Endothelial cell of umbilical vein (primary cell): ENCODE measurements at places on chromosomes 3 and 15. TPM values are rescaled to one million over a fixed set of nuclear protein-coding genes. Genes with fewer than 3 reads are reported as not detected.

GOLGA8J gene
- total RNA-seq, result 0.35 TPM in 1 of 2 replicates, not detected in the other

SYNPR gene
- not detected in 2 replicates for total RNA-seq

TTLL13 gene
- not detected in 2 replicates for total RNA-seq

LRRC2 gene
- total RNA-seq, result 0.39 and 0.73 TPM in 2 replicates

KBTBD13 gene
- not detected in 2 replicates for total RNA-seq

TUSC7 gene
- not detected in 2 replicates for total RNA-seq

EPHB3 gene
- total RNA-seq, result not detected in 2 replicates

SSUH2 gene
- 0.44 TPM in 1 of 2 replicates, not detected in the other for total RNA-seq

EPM2AIP1 gene
- 13.9 and 15.1 TPM in 2 replicates for total RNA-seq

LRRC49 gene
- total RNA-seq, result 6.6 and 7.4 TPM in 2 replicates

ZCWPW2 gene
- total RNA-seq, result 0.40 TPM in 1 of 2 replicates, not detected in the other

NPAP1 gene
- total RNA-seq, result not detected in 2 replicates

RHOV gene
- 0.18 and 0.20 TPM in 2 replicates for total RNA-seq

TMOD2 gene
- 2.5 and 2.7 TPM in 2 replicates for total RNA-seq

CHRNA5 gene
- total RNA-seq, result 12.7 and 15.6 TPM in 2 replicates

PP2D1 gene
- not detected in 2 replicates for total RNA-seq

FMN1 gene
- total RNA-seq, result 0.29 and 0.39 TPM in 2 replicates

VGLL3 gene
- 4.2 and 6.0 TPM in 2 replicates for total RNA-seq

CERS3 gene
- total RNA-seq, result not detected in 2 replicates

LRTM1 gene
- not detected in 2 replicates for total RNA-seq

MOBP gene
- total RNA-seq, result 0.44 and 2.0 TPM in 2 replicates

CCDC9B gene
- 46.0 and 47.3 TPM in 2 replicates for total RNA-seq

CYP11A1 gene
- total RNA-seq, result not detected in 2 replicates

SERINC4 gene
- 0.12 TPM in 1 of 2 replicates, not detected in the other for total RNA-seq

GNAT1 gene
- total RNA-seq, result 0.77 and 0.78 TPM in 2 replicates

DAZL gene
- total RNA-seq, result not detected in 2 replicates

FHIT gene
- total RNA-seq, result 2.2 and 3.1 TPM in 2 replicates

FRMD5 gene
- 16.7 and 18.2 TPM in 2 replicates for total RNA-seq

NFKBIZ gene
- total RNA-seq, result 27.4 and 28.9 TPM in 2 replicates

PRR20G gene
- not detected in 2 replicates for total RNA-seq

QARS1 gene
- total RNA-seq, result 261 and 285 TPM in 2 replicates

DPPA2 gene
- total RNA-seq, result not detected in 2 replicates

SH2D7 gene
- total RNA-seq, result not detected in 2 replicates

ZNF385D gene
- not detected in 2 replicates for total RNA-seq

FBXW12 gene
- not detected in 2 replicates for total RNA-seq

CHST2 gene
- 2.5 and 6.5 TPM in 2 replicates for total RNA-seq

VILL gene
- total RNA-seq, result 6.9 and 9.0 TPM in 2 replicates

OIP5 gene
- total RNA-seq, result 9.2 and 11.4 TPM in 2 replicates

TAGLN3 gene
- not detected in 2 replicates for total RNA-seq

NTRK3 gene
- not detected in 2 replicates for total RNA-seq

TFDP2 gene
- total RNA-seq, result 21.5 and 23.6 TPM in 2 replicates

FAH gene
- total RNA-seq, result 18.2 and 18.9 TPM in 2 replicates

CCR1 gene
- not detected in 2 replicates for total RNA-seq

SIDT1 gene
- not detected in 2 replicates for total RNA-seq

MESP2 gene
- total RNA-seq, result 0.42 TPM in 1 of 2 replicates, not detected in the other

RNF111 gene
- 42.4 and 42.6 TPM in 2 replicates for total RNA-seq

SNX22 gene
- total RNA-seq, result 0.14 and 0.73 TPM in 2 replicates

ZNF197 gene
- total RNA-seq, result 6.4 and 7.1 TPM in 2 replicates

CLDN18 gene
- total RNA-seq, result not detected in 2 replicates

CADPS gene
- total RNA-seq, result not detected in 2 replicates

FSIP1 gene
- total RNA-seq, result 1.1 and 1.2 TPM in 2 replicates
